ENCODE measurements at places on chromosomes 5 and 9. TPM values are rescaled to one million over a fixed set of nuclear protein-coding genes. Genes with fewer than 3 reads are reported as not detected.

PCA3 gene
- 0.09 TPM for total RNA-seq

LCN9 gene
- not detected for total RNA-seq

DPH7 gene
- total RNA-seq, result 28.0 TPM

BHMT gene
- total RNA-seq, result 0.55 TPM

TERT gene
- total RNA-seq, result not detected

ADAMTS16 gene
- total RNA-seq, result 0.09 TPM

PSAT1 gene
- 4.0 TPM for total RNA-seq

TGFBI gene
- 146 TPM for total RNA-seq

SLC36A2 gene
- not detected for total RNA-seq

SLCO6A1 gene
- not detected for total RNA-seq

RABGAP1 gene
- total RNA-seq, result 103 TPM

CAPSL gene
- total RNA-seq, result 24.0 TPM

CD72 gene
- total RNA-seq, result 5.2 TPM

SPINK9 gene
- total RNA-seq, result not detected

PCDHA3 gene
- total RNA-seq, result 0.74 TPM

EPB41L4B gene
- 13.9 TPM for total RNA-seq

PCDHGA7 gene
- total RNA-seq, result 6.3 TPM

LCN6 gene
- not detected for total RNA-seq
